ENCODE measurements at places on chromosomes 7 and 10.

- DNase-seq = no peak
Measured at GRCh38 chr7:96144260-96144526, 177.7 kb downstream of the SLC25A13 start.

DNA sequence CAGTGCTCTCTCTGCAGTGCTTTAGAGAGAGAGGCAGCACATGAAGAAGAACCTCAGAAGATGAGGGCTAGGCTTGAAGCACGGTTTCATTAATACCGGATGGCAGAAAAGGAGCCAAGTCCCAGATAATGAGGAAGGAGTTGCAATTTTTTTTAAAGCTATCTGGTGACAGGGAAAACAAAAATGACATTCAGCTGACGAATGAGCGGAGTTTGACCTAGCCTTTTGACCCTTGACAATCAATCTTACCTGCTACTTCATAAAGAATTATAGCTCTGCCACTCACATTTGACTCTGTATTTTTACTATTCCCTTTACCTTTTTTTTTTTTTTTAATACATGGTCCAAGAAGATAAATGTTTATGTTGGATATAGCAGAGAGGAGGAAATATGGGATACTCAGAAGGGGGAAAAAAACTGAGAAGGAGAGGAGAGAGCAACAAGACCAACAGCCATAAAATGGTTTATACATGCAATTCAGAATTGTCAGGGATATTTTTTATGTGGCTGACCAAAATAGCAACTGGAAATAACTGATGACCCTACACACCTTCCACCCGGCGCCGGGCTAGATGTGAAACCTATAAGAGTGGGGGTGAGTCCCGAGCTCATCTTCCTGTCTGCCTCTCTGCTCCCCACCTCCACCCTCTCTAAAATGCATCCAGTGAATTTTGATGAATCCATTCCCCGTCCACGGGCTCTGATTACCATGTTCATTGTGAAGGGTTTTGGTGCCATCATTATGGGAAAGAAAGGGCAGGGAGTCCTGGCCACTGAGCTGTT, 274.4 kb upstream of the YAE1 start:
- DNase-seq = no peak

GRCh38 chr10:17241611-17242333, 13.7 kb downstream of the VIM start:
- DNase-seq = no peak

- no peak for DNase-seq
Measured at GRCh38 chr7:108589874-108590273, 20.2 kb downstream of the DNAJB9 start.

DNA sequence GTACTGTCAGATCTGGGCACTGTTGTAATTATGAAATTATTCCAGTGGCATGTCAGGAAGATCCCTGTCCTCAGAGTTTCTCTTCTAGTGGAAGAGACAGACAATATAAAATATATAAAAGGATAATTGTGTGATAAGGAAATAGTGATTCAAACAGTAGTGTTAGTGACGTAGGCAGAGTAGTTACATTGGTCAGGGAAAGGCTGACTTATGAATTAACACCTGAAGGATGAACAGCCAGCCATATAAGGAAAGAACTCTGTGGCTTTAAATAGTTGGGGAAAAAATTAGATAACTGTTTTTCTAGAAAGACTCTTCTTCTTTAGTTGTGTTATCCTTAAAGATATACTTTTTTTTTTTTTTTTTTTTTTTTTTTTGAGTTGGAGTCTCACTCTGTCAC, 37.7 kb downstream of the WAC start:
- no peak for DNase-seq

- no peak for DNase-seq
Measured at GRCh38 chr7:86947929-86948328, 111.5 kb downstream of the ELAPOR2 start.

- DNase-seq = no peak
Measured at GRCh38 chr7:139771001-139771956, 6.5 kb downstream of the HIPK2 start.

DNA sequence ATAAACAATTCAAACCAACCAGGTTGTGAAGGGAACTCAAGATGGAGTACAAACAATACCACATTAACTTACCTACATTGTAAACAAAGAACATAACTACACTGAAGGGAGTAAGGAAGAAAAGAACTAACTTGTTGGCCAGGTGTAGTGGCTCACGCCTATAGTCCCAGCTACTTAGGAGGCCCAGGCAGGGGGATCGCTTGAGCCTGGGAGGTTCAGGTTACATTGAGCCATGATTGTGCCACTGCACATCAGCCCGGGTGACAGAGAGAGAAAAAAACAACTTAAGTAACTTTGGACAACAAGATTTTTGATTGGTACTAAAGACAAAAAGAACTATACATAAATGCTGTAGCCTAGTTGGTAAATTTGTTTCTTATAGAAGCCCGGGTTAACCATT, 68.8 kb downstream of the TRIL start:
- DNase-seq = no peak

- no peak for DNase-seq
Measured at GRCh38 chr10:131655101-131655849, 245.5 kb upstream of the PPP2R2D start.

DNA sequence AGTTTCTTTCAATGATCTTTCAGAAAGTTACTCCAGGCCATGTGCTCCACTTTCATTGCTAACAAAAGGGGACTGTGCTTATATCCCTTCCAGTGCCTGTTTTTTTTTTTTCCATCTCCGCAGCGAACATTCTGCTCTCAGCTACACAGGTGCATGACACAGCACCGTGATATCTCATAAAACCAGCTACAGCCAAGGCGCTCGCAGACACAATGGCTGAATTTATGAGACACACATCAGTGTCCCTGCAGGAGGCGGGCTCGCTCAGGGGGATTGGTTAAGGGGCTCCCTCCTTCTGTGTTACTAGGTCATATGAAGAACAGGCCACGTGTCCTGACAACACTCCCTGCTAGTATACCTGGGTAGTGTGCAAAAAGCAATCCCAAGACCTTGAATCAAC, 245.5 kb downstream of the SKAP2 start:
- no peak for DNase-seq

DNA sequence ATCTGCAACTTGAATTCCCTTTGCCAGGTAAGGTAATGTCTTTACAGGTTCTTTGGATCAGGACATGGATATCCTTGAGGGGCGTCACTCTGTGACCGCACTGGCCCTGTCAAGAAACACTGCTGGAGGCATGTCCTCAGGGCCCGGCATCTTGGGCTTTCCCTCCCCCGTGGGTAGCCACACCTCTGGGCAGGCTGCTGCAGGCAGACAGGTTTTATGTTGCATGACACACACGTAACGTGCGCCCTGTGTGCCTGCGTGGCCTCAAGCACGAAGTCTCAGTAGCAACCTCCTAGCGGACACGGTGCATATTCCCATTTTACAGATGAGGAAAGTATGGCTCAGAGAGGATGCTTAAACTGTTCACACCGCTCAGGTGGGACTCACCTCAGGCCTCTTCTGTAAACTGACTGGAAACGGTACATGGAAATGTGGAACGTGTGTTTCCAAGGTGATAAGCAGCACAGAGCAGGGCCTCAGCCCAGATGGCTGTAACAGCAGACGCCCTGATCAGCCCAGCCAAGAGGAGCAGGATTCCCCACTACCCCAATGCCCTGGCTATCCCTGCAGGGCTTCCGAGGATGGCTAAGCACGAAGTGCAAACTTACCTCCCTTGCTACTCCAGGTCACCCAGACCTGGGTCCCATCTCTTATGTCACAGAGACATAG, 553.6 kb downstream of the TCERG1L start:
- DNase-seq = no peak

DNA sequence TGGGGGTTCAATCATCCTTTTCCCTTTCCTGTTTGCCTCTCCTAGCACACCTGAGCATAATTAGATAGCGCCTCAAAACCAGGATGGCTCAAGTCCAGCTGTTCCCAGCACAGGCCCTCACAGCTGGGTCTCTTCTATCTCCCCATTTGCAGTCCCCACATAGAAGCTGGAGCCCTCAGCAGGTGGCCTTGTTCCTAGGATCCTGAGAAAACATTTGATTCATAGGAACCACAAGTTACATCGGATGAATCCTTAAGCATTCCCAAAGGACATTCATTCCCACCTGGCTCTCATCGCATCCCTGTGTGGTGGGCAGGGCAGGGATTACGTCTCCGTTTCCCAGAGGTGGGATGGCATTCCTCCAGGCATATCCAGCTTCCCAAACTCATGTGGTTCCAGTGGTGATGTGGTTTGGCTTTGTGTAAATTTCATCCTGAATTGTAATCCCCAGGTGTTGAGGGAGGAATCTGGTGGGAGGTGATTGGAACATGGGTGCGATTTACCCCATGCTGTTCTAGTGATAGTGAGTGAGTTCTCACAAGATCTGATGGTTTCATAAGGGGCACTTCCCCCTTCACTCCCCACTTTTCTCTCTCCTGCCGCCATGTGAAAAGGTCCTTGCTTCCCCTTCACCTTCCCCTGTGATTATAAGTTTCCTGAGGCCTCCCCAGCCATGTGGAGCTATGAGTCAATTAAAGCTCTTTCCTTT, 49.8 kb upstream of the LEP start:
- DNase-seq = no peak

GRCh38 chr7:156929789-156930539, 19.5 kb upstream of the NOM1 start:
- no peak for DNase-seq

- DNase-seq = no peak
Measured at GRCh38 chr10:7260412-7260900, 150.4 kb downstream of the SFMBT2 start.

DNA sequence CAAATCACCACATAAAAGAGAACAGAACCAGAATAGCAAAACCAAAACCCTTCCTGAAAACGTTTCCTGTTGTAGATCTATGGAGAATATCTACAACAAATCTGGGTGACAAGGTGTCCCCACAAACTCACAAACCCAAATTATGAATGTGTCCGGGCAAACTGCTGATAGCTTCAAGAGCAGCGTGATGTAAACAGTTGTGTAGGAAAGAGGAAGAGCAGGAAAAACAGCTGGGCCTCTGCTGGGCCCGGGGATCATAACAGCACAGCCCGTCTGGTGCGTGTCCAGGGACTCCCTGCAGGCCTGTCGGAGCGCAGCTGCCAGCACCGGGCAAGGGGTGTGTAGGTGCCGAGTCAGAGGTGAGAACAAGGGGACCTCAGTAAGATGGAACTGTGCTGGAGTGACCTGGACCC, 53.7 kb downstream of the KCNH2 start:
- no peak for DNase-seq

Data from stimulated activated CD8-positive, alpha-beta memory T cell treated with anti-CD3 and anti-CD28 coated beads, Interleukin-2, amount 100 ng/mL, for 1 hour (primary cell).